Mesendoderm (in vitro differentiated cells): ENCODE measurements at places on chromosomes 3 and 15.

DNA sequence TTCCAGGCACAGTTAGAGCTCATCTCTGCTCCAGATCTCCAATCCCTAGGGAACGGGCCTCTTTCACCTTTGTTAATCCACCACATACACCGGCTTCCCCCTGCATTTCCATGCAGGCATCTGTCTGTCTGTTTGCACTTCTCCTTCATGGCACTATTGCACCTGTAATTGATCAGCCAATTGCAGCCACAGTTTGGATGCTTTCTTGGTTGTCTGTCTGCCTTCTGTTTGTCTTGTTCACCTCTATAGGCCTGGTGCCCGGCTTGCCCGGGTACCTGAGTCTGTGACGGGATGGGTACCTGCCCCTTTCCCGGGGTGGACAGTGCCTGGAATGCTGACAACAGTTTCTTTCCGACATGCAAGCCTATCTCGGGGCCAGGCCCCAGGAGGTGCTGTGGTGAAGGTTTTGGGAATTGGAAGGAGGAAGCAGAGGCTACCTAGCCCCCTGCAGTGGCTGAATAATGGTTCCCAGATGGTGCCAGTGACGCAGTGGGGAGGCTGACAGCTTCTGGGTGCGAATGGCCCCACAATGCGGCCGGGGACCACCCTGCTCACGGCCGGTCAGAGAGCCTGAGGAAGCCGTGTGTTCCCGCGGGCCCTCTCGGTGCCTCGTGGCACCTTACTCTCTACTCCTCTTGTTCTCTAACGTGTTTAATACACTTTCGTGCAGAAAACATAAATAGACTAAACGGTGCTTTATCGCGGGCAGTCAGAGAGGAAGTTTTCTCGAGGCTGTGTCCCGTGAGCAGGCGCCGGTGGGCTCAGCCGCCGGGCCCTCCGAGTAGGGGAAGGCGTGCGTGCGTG is 31.3 kb upstream of the RAB6B start:
- DNase-seq = peak; percentile 71

- peak; percentile 85 for DNase-seq
Observed at GRCh38 chr15:85168642-85169173, 187.1 kb downstream of the PDE8A start.

DNA sequence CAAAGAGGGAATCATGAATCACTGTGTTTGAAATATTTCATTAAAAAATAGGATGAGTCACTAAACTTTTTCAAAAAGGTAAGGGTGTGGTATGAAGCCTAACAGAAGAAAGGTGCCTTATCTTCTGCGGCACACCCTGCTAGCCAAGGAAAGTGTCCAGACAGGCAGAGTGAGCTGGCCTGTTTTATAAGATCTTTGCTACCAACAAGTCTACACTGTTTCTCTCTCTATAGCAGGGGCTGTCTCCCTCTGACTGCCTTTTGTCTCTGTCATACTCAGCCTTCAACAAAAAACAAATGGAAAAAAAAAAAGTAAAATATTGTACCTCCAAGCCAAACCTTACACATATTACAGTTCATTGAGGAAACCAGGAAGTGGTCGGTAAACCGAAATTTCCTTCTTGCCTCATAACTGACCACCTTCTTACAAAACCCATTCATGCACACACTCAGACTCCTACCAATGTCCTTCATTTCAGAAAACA is 9.1 kb downstream of the ZDHHC3 start:
- DNase-seq = no peak

- peak; percentile 47 for DNase-seq
Observed at GRCh38 chr3:4752201-4753072, 226.8 kb upstream of the BHLHE40 start.

GRCh38 chr3:15348246-15348645 is 15.9 kb upstream of the SH3BP5 start:
- DNase-seq = no peak

- no peak for DNase-seq
Observed at GRCh38 chr3:184765730-184766074, 46.3 kb upstream of the VPS8 start.

DNA sequence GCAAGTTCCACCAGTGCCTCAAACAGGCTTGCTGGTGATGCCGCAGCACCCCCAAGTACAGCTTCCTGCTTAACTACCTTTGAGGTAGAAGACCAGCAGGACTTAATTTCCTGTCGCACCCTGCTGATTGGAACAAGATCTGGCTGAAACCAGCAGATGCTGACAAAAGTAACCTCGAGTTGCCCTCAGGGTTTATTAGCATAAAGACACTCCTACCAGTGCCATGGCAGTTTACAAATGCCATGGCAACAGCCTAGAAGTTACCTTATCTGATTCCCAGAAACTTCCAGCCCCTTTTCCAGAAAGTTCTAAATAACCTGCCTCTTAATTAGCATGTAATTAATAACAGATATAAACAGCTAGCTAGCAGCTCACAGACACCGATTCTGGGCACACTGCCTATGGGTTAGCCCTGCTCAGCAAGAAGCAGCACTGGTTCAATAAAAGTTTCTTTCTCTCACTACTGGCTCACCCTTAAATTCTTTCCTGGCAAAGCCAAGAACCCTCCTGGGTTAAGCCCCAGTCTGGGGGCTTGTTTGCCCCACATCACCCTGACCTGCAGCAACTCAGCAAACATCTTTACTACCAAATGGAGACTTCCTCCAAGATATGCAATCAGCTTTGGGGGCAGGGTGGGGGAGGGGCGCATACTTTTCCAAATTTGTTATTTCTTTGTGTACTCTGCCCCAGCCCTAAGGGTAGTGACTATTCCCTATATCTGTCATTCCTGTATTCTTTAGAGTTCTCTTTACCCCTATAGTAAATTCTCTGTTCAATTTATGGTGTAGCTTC is 54.2 kb downstream of the MAP4 start:
- peak; percentile 97 for DNase-seq

GRCh38 chr3:171428321-171428787 is 31.9 kb downstream of the TNIK start:
- peak; percentile 94 for DNase-seq

- peak; percentile 81 for DNase-seq
Observed at GRCh38 chr15:86236356-86237110, 156.9 kb downstream of the AGBL1 start.

DNA sequence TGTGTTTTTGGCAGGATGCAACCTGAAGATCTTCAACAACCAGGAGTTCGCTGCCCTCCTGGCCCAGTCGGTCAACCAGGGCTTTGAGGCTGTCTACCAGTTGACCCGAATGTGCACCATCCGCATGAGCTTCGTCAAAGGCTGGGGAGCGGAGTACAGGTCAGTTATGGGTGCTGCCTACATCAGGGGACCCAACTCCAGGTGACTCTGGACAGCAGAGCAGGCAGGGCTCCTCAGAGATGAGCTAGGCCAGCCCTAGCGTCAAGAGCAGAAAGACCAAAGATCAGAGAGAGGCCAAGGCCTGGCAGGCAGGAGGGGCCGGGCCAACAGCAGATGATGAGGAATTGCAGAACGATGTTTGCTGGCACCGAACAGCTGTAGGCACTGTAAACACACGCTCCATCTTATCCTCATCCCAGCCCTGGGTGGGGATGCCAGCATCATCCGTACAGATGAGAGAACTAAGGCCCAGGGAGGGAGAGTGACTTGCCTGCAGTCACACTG is 67.1 kb downstream of the AAGAB start:
- no peak for DNase-seq

GRCh38 chr3:114411190-114411668 is 117.4 kb downstream of the TIGIT start:
- DNase-seq = no peak

- no peak for DNase-seq
Observed at GRCh38 chr3:7700977-7701376, 800.6 kb upstream of the LMCD1 start.

GRCh38 chr15:70722266-70723121 is 40.9 kb downstream of the UACA start:
- DNase-seq = peak; percentile 52

GRCh38 chr3:11996480-11996879 is 7.7 kb upstream of the SYN2 start:
- DNase-seq = no peak

- DNase-seq = peak; percentile 70
Observed at GRCh38 chr3:155853214-155854140, 750 bp downstream of the SLC33A1 start.

DNA sequence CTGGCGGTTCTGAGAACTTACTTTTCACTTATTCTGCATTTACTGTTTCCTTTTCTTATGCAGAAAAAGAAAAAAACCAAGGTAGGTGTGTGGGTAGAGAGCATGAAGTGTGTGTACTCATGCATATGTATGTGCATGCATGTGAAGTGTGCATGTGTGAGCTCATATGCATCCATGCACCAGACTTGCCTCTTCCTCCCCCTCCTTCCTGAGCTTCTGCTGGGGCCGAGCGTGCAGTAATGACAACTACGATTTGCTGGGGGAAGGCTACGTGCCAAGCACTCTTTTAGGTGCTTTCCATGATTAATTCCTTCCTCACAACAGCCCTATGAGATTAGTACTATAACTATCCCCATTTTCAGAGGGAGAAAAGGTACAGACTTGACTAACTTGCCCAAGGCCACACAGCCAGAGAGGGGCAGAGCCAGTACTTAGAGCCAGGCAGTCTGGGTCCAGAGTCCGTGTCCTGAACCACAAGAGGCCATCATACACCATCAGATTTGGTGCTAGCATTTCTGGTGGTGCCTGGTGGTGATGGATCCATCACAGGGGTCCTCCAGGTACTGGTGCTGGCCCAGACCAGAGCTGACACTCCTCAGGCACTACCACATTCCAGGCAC is 46.7 kb downstream of the CAPN3 start:
- no peak for DNase-seq

- no peak for DNase-seq
Observed at GRCh38 chr3:172334671-172335207, 113.5 kb downstream of the GHSR start.

DNA sequence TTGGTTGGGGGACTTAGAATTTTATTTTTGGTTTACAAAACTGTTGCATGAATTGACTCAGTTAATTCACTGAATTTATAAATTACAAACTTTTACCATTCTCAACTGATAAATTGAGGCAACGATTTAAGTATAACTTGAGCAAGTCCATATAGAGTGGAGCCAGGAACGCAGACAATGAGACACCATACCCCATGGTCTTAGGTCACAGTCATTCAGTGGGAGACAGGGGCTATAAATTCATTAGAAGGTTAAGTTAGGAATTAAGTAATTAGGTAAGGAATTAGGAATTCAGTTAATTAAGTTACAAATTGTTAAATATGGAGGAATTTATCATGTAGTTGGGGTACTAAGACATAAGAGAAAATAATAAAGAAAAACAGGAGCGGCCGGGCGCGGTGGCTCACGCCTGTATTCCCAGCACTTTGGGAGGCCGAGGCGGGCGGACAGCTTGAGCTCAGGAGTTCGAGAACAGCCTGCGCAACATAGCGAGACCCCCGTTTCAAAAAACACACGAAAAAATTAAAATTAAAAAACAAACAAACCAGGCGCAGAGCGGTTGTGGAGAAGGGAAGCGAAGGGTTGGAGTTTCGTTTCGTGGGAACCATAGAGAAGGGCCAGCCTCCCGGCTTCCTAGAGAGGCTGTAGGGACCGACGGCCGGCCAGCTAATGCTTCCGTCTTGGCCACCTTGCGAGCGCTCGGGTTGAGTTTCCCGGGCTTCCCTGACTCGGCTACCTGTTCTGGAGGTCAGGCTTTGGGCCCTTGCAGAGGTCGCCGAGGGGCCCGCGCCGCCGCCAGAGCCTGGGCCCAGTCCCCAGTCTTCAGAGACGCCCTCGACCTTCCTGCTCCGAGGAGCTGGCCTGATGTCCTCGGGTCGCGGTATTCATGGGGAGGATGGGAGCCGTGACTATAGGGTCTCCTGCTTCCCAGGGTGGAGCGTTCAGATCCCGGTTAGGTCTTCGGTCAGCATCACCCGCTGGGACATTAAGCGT is at the start of gene ZNF619:
TSS of gene ZNF619 (plus strand) at position 645 of the 993 bp plus-strand sequence. CDS start 858 bp downstream, outside the sequence.
- peak; percentile 80 for DNase-seq

- no peak for DNase-seq
Observed at GRCh38 chr3:191244242-191244867, 45.3 kb downstream of the OSTN start.

- no peak for DNase-seq
Observed at GRCh38 chr15:75925440-75925839, 21.8 kb downstream of the FBXO22 start.

GRCh38 chr3:19221081-19221480 is 72.8 kb downstream of the KCNH8 start:
- DNase-seq = peak; percentile 94

GRCh38 chr15:49297584-49297983 is 125.5 kb upstream of the FGF7 start:
- no peak for DNase-seq
